ENCODE measurements at places on chromosomes 6 and 20.

GRCh38 chr20:59221049-59221706 is 57.6 kb downstream of the ZNF831 start:
- no peak for DNase-seq

DNA sequence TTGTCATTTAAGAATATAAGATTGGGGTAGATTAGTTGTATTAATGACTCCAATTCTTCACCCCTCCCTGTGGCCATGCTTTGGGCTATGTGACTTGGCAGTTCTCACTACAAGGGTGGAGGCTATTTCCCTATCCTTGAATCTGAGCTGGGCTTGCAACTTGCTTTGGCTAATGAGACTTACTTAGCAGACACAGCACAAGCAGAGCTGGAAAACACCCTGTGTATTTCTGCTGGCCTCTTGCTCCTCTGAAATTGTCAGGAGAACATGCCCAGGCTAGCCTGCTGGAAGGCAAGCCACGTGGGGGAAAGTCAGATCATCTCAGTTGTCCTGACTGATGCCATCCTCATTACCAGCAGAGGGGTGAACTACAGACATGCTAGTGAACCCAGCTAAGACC is 126.5 kb upstream of the HDGFL1 start:
- DNase-seq: no peak

GRCh38 chr6:19538096-19538495 is 299.1 kb upstream of the ID4 start:
- no peak for DNase-seq

DNA sequence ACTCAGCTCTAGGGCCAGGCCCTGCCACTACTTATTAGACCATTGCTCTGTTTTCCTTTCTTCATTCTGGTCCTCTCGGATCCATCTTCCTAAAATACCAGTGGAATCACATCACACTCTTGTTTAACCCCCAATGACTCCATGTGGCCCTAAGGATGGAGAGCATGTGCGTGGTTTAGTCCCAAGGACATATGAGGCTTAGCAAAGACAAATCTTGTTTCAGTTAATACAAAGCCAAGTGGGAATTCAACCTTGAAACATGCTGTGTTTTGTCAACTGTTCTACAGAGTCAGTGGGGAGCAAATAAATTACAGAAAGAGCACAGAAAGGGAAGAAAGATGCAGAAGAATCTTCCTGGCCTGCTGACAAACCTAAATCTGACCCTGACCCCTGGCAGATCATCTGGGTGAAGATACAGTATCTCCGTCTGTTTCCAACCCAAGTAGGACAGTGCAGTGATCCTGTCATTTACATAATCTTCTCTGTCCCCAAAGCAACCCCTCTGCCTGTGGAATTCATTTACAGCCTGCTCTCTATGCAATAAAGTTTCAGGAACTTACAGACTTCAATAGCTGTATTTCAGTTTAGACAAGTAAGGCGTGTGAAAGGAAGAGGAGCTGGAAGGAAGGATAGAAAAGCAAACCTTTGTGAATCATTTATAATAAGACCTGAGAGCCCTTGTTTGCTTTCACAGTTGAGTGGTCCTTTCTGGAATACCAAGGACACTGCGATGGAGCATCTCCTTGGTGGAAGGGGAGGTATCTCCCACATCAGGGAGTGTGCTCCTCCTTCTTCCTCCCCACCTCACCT is 144.0 kb downstream of the THBS2 start:
- no peak for DNase-seq

- no peak for DNase-seq
Measured at GRCh38 chr6:40520084-40520483, 67.1 kb downstream of the LRFN2 start.

- no peak for DNase-seq
Measured at GRCh38 chr6:91240878-91241603, 654.2 kb upstream of the MAP3K7 start.

DNA sequence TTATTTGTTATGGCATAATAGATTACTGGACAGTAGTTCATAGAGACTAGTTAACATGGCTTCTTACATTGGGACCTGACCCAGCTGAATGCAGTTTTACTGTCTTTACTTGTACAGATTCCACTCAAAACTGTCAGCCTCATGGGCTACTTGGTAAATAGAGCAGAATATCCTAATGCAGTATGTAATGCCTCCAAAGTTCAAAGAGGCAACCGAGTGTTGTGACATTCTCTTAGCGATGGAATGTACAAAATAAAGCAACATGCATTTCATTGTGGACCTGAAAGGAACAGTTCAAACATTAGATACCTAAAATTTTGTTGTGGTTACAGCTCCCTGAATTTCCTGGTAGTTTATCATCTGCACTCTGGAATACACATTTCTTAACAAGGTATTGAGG is 29.1 kb upstream of the RGS17 start:
- no peak for DNase-seq

GRCh38 chr6:33683051-33683571 is 28.4 kb downstream of the UQCC2 start:
- peak; percentile 7 for DNase-seq

DNA sequence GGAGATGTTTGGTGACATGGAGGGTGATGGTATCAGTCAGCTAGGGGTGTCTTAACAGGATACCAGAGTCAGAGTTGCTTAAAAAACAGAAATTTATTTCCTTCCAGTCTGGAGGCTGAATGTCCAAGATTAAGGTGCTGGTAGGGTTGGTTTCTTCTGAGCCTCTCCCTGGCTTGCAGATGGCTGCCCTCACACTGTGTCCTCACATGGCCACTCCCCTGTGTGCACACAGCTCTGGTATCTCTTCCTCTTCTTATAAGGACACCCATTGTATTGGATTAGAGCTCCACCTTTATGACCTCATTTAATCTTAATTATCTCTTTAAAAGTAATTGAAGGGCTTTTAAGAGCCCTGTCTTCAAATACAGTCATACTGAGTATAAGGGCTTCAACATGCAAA is 431.8 kb upstream of the MMS22L start:
- no peak for DNase-seq

DNA sequence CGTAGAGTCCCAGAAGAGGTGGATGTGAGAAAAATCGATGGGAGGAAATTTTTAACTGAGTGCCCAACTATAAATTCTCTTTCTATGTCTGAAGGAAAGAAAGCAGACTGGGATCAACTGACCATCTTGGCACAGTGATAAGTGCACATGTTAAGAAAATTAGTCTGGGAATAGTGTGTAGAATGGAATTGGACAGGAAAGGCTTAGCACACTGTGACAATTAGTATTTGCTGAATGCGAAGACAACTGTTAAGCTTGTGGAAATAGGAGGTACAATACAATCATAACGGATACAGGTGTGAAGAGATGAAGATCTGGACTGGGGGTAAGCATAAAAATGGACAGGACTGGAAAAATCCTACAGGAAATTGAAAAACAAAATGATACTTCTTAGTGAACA is 114.3 kb downstream of the FAM50B start:
- DNase-seq: no peak

GRCh38 chr20:23094213-23094896 is 8.2 kb upstream of the CD93 start:
- DNase-seq: no peak

- DNase-seq: no peak
Measured at GRCh38 chr6:154696661-154697060, 36.6 kb upstream of the SCAF8 start.

Measured in activated naive CD8-positive, alpha-beta T cell treated with anti-CD3 and anti-CD28 coated beads, Interleukin-2, amount 50 U/mL, for 16 hours (primary cell).